ENCODE measurements at places on chromosomes 5 and 9.

- DNase-seq, result no peak
Measured at GRCh38 chr5:34970552-34970951, 41.2 kb downstream of the DNAJC21 start.

DNA sequence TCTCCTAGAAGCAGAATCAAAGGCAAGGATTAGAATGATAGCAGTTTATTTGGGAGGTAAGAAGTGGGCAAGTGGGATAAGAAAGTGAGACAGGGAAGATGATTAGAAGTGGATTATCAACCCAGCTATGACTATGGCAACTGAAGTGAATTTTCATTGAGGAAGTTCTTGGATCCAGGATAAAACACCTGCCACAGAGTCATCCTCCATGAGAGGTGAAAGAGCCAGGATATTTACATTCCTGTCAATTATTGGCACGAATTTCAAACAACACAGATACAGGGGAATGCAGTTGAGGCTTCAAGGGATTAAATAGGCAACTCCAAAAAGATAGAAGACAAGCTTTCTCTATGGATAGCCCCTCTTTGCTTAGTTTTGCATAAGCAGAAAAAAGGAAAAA, 31.8 kb upstream of the ZNF366 start:
- no peak for DNase-seq

- no peak for DNase-seq
Measured at GRCh38 chr5:176401281-176402205, 13.0 kb downstream of the HIGD2A start.

DNA sequence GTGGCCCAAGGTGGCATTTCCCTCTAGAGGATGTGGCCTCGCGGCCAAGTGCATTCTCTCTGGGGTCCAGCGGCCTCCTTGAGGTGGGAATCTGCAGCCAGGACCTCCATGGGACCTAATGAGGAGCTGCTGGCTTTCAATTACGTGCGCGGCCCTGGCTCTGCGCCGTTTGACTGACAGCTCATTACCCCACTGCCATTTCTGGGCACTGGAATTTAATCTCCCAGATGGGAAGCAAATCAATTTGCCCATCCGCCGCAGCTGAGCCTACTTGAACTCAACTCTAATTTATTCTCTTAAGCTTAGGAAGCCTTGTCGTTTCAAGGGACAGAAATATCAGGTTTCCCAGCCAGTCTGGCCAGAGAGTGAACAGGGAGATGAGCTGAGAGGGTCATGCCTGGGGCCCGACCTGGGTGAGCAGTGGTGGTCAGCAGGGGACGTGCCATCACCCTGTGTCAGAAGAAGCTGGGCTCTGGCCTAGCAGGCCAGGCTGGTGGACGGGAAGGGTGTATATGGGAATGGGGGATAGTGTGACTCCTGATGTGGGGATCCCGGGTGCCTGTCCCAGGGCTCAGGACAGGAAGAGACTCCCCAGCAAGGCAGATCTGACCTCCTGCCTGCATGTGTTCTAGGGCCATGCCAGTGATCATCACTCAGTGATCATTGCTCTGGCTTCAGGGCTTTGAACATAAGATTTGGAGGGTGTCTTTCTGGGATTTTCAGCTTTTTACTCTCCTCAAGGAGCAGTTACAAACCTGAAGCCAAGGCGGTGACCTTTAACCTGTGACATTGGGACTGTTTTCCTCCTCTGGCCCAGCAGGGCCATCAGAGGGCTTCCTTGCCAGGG, 69.7 kb downstream of the MACROH2A1 start:
- no peak for DNase-seq

DNA sequence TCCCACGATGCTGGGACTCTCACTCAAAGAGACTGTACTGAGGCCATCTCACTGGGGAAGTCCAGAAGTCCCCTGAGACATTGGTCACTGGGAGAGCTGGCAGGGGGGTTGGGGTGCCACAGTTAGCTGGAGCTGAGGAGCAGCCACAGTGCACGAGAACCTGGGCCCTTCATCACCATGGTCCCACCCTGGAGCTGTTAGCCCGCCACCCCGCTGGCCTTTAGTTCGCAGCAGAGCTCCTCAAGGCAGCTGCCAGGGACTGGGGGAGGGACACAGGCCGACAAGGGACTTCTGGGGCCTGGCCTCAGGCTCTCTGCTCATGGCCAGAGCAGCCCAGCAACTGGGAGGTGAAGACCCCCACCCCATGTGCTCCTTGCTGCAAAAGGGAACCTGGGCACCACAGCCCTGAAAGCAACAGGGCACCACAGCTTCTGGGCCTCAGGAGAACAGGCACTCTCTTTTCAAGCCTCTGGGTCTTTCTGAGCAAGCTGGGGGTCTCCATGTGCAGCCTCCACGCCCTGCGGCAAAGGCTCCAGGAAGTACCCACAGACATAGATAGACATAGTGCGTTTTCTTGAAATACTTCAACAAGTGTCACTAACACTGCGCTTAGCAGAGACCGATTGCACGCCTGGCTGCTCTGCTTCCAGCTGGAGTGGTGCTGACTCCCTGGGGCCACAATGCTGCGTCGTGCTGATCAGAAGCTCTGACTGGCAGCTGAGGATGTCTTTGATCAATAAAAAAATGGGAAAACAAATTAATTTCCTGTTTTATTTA, 46.0 kb downstream of the VAV2 start:
- DNase-seq, result no peak

DNA sequence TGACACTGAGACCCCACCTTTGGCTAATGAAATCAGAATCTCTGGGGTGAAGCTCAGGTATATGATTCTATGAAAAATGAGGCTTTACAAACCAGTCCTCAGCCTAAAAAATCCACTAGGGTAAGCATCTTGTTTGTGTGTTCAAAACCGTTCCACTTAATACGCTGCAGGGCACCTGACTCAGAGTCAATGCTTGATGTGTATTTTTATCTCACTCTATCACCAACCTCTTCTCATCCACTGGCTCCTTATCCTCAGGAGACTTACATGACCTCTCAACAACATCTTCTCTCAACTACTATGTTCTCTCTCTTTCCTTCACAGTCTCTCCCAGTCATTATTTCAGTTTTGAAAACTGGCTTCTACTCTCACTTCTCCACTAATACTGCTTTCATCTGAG, 153.3 kb upstream of the KCNN2 start:
- DNase-seq, result no peak

DNA sequence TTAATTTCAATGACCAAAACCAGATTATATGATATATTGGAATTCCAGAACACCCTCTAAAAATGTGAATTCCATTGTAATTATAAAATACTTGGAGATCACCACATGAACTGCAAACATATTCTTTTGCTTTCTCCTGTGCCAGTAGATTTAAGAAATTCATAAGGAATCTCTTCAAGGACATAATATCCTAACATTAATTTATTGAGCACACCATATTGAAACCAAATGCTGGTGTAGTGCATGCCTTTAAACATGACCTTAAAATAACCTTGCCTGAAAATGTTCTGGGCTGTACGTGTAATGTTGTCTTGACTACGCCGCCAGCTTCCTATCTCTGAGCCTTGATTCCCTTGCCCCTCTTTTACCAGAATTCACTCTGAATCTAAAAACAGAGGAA, 205.0 kb upstream of the ACTBL2 start:
- DNase-seq, result no peak

DNA sequence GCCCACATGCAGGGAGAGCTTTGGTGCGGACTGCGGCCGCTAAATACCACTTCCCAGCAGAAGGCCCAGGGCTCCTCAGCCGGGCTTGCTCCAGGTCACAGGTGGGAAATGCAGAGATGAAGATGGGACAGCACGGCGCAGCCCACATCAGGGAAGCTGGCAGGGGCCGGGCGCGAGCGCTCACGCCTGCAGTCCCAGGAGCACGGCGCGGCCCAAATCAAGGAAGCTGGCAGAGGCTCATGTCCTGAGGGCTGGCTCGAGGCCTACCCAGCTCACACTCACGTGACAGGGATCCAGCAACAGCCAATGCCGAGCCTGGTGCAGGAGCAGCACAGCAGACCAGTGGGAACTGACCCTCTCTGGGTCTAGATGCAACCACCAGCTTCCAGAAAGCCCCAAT, 16.3 kb downstream of the LPCAT1 start:
- DNase-seq, result no peak

GRCh38 chr5:53001541-53001940, 12.4 kb downstream of the ITGA2 start:
- no peak for DNase-seq

GRCh38 chr5:116722651-116723050, 148.0 kb upstream of the SEMA6A start:
- DNase-seq, result no peak

DNA sequence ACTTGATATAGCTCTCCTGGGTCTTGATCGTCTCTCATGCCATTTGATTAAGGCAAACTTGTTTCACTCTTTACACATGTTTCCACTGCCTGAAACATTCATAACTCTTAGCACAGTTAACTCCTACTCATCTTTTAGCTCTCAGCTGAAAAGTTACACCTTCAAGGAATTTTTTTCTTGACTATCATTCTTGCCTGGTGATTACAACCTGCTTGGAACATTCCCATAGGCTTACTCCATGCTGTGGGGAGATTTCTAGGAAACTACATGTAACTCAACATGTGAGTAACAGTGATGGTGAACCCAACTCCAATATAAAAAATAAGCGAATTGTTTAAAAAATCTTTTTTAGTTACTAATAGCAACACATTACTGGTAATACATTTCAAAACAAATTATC, 224.1 kb upstream of the MPDZ start:
- no peak for DNase-seq

- DNase-seq, result no peak
Measured at GRCh38 chr9:33436445-33436844, 10.9 kb downstream of the AQP3 start.

DNA sequence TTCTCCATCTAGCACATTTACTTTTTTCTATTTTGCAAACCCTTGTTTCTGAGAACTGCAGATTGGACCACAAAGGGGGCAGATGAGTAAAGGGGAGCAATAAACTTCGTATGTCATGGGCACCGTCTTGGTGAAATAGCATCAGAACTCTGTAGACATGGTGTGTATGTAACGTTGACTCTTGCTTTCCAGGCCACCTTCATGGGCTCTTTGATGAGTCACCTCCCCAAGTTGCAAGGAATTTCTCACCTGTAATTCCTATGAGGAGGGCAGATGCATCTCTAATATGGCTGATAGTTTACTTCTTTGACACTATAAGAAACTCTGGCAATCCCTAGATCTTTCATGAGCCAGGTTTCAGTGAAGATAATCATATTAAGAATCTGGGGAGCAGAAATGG, 163.4 kb upstream of the PLPPR1 start:
- DNase-seq, result no peak

- no peak for DNase-seq
Measured at GRCh38 chr5:38535845-38536244, 20.6 kb downstream of the LIFR start.

GRCh38 chr5:122056913-122057312, 21.1 kb downstream of the LOX start:
- no peak for DNase-seq

DNA sequence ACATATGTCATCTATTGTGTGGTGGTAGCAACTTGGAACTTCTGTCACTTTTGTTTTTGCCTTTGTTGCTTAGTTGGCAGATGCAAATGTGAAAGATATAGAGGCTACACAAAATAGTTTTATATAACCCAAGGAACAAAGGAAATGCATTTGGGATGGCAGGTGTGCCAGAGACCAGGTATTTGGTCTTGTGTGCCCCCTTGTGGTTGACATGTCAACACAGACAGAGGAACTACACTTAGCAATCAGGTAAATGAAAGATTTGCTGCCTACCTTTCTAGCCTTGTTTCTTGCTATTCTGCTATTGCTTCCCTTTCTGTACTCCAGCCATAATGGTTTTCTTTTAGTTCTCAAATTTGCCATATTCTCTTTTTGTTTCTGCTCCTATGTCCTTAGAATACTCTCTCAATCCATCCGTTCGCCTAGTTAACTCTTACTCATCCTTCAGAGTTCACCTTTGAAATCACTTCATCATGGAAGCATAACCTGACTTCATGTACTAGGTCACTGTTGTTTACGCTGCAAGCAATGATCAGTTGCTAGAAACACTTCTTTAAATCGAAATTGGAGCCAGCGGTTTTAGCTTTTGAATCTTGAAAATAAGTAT, 119.5 kb downstream of the TRPM3 start:
- no peak for DNase-seq

GRCh38 chr9:82612942-82613341, 450.0 kb downstream of the RASEF start:
- DNase-seq, result no peak

- no peak for DNase-seq
Measured at GRCh38 chr5:73757416-73757815, 131.4 kb downstream of the ARHGEF28 start.

- no peak for DNase-seq
Measured at GRCh38 chr5:109865637-109866036, 175.9 kb downstream of the MAN2A1 start.

DNA sequence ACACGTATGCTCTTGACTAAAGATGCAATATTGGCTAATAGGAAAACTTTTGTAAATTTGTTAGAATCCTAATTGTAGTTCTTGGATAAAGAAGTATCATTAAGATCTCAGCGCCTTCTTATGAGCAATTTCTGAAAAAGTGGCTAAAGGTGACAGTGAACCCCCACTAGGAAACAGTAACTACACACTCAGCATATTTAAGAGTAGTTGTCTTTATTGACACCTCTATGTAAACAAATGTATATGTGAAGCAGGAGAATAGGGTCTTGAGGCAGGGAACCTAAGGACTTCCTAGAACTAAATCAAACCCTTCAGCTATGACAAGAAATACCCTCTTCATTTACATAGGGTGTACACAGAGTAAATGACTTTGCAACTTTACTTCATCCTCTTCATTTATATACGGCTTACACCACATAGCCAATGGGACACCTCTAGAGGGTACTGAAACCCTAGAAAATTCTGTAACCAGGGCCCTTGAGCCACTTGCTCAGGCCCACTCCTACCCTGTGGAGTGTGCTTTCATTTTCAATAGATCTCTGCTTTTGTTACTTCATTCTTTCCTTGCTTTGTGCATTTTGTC, 2.8 kb downstream of the NIPSNAP3A start:
- no peak for DNase-seq

DNA sequence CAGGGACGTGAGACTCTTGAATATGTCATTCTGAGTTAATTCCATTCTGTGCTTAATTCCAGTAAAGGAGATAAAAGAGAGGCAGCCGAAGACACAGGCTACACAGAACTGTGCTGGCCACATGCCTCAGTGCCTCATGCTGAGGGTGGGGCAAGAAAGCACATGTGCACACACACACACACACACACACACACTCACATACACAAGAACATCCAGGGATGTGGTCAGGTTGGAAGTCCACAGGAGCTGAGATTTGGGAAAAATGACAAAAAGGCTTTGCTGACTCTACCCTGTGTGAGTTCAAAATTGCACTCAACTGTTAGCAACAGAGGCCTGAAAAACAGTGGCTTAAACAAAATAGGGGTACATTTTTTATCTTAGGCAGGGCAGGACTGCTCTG, 40.5 kb downstream of the ALG2 start:
- DNase-seq, result no peak

DNA sequence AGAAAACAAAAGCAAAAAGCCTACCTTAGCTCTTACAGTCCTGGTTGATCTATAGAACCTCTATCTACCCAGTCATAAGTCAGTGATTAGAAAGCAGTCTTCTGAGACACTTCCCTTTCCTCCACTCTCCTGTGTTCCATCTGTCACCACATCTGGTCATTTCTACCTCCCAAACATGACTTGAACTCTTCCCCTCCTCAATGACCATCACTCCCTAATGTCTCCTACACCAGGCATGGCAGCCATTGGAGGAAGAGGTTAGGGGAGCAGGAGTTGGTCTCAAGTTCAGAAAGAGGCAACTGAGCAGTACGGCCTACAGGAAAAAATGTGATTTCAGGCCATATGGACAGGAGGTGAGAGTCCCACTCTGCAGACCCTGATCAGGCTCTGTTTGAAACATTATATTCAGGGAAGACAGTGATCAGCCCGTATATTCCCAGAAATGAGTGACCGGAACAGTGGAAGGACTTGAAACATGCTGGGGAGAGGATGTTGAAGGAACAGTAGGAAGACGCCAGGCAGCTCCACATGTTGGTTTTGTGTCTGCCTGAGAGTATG, 12.0 kb downstream of the ABLIM3 start:
- DNase-seq, result no peak

Measured in neural crest cell (in vitro differentiated cells).